Left ventricle myocardium inferior (tissue), 1 donor: ENCODE measurements at places on chromosomes 7 and 10. TPM values are rescaled to one million over a fixed set of nuclear protein-coding genes. Genes with fewer than 3 reads are reported as not detected.

Gene JCAD
- total RNA-seq, result 23.5 TPM

Gene HOXA3
- total RNA-seq, result not detected

Gene SDHAF3
- 20.5 TPM for total RNA-seq

Gene DNAJC30
- total RNA-seq, result 14.0 TPM

Gene NUTM2D
- total RNA-seq, result 6.0 TPM

Gene SORCS3
- total RNA-seq, result 0.03 TPM

Gene SUV39H2
- 4.8 TPM for total RNA-seq

Gene FAM171A1
- total RNA-seq, result 8.3 TPM

Gene CHAT
- not detected for total RNA-seq

Gene ZNF786
- 2.4 TPM for total RNA-seq

Gene ST8SIA6
- 10.1 TPM for total RNA-seq

Gene CHCHD2
- total RNA-seq, result 468 TPM

Gene NCF1
- 3.5 TPM for total RNA-seq

Gene TCERG1L
- total RNA-seq, result not detected

Gene MACC1
- 0.03 TPM for total RNA-seq

Gene EPHA1
- not detected for total RNA-seq

Gene SCIN
- not detected for total RNA-seq

Gene LAMB1
- total RNA-seq, result 60.0 TPM

Gene TMEM213
- not detected for total RNA-seq

Gene PSD
- total RNA-seq, result 0.93 TPM

Gene AGMO
- total RNA-seq, result 0.36 TPM

Gene ARL4A
- total RNA-seq, result 11.5 TPM

Gene TMEM140
- 23.3 TPM for total RNA-seq

Gene ZWINT
- total RNA-seq, result 1.0 TPM
